ENCODE measurements at places on chromosomes 7 and 10.

DNA sequence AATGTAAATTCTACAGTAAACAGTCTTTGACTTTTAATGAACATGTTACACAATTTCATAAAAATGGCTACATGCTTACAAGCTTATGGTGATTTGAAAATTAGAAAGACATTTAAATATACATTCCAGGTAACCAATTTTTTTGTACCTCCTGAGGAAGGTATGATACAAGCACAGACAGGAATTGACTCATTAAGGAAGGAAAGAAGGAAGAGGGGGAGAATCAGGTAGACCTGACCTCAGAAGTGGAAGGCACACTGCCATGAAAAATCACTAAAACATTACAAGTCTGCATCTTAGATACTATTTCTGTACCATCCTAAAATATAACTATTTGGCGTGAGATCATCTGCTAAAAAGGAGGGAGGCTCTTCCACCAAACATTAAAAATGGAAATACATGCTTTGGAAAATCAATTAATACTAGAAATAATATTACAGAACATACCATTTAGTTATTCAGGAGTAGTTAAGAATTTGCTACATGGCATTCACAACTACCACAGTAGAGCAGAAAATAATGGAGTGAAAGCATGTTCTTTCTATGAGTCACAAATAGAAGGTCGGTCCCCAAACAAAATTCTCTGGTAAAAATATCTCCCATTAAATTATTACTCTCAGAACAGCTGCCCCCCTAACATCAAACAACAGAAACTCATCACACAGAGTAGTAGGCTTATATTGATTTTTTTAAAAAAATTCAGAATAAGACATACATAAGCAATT is 15.2 kb downstream of the RAB11FIP2 start:
- DNase-seq, result no peak

GRCh38 chr10:84314275-84314674 is 14.1 kb upstream of the CCSER2 start:
- no peak for DNase-seq

DNA sequence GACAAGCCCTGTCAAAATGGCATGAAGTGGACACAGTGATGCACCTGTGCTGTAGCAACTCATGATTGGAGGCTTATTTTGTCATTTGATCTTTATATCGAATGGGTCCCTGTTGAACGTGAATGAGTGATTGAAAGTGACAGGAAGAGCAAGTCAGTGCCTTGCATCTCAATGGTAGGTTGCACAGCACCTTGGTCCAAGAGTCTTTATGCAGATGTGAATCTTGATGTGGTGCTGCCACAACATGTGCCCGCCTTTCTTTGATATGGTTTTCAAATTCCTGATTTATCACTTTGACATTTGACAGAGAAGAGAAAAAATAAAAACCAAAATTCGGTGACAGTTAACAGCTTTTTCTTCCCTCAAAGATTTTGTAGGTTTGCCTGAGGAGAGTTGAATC is 1182.4 kb downstream of the DNAJB9 start:
- no peak for DNase-seq

DNA sequence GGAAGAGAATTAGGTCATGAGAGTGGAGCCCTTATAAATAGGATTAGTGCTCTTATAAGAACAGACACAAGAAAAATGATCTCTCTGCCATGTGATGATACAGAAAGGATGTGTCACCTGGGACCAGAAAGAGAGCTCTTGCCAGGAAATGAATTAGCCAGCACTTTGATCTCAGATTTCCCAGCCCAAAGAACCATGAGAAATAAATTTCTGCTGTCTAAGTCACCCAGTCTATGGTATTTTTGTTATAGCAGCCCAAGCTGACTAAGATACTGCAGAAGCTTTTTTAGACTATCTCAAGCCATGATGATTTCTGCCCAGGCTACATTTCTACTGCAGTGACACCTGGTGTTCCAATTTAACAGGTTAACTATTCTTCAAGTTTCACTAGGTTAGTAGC is 84.8 kb downstream of the RSU1 start:
- DNase-seq, result no peak

DNA sequence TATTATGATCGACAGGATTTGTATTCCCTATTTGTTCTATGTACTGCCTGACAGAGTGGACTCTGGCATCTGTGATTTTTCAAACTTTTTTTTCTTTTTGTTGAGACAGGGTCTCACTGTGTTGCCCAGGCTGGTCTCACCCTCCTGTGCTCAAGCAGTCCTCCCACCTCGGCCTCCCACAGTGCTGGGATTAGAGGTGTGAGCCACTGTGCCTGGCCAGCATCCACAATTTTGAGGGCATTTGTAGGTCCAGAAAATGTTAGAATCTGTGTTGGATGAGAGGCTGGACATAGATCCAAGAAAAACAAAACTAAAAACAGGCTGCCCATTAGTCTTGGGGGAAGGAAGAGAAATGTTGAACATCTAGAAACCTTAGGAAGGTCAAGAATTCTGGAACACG is 34.3 kb downstream of the SGPL1 start:
- no peak for DNase-seq

DNA sequence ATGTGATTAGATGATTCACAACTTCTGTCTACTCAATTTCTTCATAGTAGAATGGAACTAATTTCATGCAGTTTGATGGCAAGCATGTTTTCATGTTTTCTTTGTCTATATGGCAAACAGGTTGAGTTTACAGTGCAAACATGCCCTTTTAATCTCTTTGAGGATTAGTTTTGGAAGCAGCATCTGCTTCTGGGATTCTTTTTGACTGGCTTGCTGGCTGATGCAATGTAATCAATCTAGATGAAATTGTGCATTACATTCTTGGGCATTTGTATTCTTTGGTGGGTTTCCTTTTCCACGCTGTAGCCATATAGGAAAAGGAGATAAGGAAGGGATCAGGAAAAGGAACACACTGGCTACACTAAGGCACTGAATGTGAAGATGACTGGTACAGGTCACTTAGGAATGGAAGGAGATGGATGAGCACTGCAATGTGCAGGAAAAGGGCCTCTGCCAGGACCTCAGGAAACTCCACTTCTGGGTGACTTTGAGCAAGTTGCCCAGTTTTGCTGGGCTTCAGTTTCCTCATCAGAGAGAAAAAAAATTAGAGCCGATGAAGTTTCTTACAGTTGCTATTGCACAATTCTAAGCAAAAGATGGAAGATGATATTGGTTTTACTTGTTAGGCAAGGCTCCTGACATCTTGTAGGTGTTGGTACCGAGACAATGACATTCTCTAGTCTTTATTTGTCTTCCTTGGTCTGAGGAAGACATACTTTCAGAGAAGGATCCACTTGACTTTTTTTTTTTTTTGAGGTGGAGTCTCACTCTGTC is 269.1 kb downstream of the SUGCT start:
- DNase-seq, result no peak

DNA sequence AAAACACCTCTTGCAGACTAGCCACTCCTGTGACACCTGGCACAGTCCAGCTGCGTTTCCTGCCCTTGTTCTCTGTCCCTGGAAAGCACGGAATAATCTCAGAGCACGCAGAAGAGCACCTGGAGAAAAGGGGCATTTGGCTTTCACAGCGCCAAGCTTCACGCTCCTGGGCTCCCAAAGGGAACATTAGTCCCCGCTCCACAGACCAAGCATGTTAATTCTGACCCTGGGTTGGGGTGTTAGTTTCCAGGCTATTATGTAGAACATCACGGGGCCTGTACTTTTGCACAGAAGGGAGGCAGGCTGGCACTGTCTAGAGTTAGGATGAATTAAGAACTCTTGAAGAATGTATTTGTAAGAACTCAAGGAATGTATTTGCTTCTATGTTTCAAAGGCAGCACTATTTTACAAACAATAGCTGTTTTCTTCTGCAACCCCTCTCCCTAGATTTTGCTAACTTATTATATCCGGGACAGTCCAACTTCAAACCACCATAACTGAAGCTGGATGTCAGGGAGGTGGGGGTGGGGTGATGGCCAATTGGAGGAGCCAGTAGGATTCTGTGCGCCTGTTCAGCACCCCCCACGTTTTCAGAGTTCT is 62.2 kb upstream of the TRIM8 start:
- DNase-seq, result no peak

GRCh38 chr10:129870961-129871621 is 93.0 kb downstream of the EBF3 start:
- no peak for DNase-seq

- DNase-seq, result no peak
These were observed 619 bp upstream of the LMTK2 start for GRCh38 chr7:98105942-98106544.

DNA sequence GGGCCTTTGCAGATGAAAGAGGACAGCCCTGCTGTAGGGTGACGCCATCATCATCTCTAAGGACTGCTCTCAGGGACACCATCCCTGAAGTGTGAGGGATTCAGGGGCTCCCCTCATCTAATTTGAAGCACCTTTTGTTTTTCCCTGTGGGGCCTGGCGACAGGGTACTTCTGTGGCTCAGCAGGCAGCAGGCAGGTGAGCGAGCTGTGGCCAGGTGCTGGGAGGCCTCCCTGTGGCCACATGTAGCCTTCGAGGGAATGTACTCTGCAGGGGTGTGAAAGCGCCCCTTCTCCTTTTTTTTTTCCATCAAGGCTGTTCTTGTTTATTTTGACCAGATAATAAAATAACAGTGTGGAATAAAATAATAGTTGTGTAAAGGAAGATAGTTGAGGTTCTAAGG is 118.2 kb upstream of the DPP6 start:
- DNase-seq, result no peak

- DNase-seq, result no peak
These were observed 6.0 kb downstream of the ALOX5 start for GRCh38 chr10:45379891-45380540.

DNA sequence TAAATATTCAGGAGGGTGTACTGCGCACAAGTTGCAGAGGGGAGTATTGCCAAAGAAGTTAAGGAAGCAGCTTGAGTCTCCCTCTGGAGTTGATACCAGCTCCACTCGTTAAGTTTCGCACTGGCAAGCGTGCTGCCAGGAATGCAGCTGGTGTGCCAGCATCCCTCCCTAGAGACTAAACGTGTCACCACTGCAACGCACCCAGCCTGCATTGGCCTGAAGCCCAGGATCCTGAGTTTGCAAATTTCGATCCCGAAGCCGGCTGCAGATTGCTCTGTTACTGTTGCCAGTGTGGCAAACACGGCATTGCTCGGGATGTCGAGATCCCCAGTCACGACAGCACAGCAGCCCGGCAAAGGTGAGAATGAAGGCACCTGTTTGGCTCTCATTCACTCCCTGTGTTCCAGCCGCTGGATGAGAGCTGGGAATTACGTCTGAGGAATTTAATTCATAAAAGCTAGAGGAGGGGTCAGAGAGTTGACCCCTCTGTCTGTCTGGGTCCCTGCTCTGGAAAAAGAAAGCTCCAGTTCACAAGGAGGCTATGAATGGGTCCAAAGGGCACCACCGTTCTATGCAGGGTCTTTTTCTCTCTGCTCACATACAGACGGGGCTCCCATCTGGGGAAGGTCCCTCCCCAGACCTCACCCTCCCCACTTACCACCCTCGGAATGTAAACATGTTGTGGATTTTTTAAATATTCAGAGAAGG is 61.0 kb downstream of the NRP1 start:
- no peak for DNase-seq

DNA sequence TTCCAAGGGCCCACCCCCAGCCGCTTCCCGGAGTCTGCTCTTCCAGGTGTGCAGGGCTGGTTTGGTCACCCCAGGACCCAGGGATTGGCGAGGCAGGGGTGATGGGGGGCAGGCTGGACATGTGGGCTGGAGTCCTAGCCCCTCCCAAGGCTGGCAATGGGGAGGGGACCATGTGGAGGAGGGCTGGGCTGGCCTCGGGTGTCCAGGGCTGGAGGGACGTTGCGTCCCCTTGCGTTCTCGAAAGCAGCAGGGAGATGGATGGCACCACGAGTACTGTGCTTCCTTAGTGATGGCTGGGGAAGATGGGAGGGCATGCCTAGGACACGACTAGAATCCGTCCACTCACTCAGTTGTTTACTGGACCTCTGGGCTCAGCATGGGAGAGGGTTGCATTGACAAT is 532.5 kb upstream of the FOXK1 start:
- DNase-seq, result no peak

- no peak for DNase-seq
These were observed 52.6 kb upstream of the BET1 start for GRCh38 chr7:94056796-94057207.

- no peak for DNase-seq
These were observed 3.2 kb upstream of the EGR2 start for GRCh38 chr10:62819141-62819920.

GRCh38 chr10:49509771-49510303 is 29.1 kb downstream of the ERCC6 start:
- DNase-seq, result no peak

- no peak for DNase-seq
These were observed 139.0 kb downstream of the TPST1 start for GRCh38 chr7:66344166-66344565.

- DNase-seq, result no peak
These were observed 220.3 kb downstream of the EBF3 start for GRCh38 chr10:129743738-129744133.

DNA sequence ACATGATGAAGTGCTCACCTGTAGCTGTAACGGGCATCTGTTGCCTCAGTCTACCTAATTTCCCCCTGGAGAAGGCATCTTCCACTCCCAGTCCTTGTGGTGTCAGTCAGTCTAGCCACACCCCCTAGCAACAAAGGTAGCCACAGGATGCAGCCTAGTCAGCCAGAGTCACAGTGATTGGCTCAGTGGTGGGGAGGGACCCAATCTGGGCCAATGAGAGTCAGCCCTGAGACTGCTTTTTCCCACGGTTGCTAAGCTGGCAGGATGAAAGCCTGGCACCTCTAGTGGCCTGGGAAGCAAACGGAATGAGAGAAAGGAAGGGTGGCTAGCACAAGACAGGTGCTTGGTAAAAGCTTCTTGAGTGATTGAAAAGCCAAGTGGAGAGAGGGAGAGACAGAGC is 118.6 kb downstream of the SH3PXD2A start:
- DNase-seq, result no peak

DNA sequence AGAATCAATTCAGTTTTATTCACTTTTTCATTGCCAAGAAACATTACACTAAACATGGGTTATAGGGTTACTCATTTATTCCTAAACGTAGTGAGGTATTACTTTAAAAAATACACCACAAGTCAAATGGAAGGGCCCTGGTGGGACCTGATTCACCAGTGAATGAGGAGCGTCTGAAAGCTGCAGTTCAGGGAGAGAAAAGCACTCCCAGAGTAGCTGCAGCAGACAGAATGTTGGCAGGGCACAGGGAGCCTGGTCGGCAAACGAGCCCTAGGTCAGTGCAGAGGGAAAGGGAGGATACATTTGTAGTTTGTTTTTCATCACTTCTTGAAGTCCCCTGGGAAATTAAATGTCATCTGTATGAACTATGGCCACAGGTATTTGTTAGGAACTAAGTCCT is 361.7 kb upstream of the ETV1 start:
- no peak for DNase-seq
